Right cardiac atrium (tissue), 5 donors: ENCODE measurements at places on chromosomes 11 and 22.
A peak's percentile ranks its signal among the peaks of the same experiment; 100 is the strongest.

DNA sequence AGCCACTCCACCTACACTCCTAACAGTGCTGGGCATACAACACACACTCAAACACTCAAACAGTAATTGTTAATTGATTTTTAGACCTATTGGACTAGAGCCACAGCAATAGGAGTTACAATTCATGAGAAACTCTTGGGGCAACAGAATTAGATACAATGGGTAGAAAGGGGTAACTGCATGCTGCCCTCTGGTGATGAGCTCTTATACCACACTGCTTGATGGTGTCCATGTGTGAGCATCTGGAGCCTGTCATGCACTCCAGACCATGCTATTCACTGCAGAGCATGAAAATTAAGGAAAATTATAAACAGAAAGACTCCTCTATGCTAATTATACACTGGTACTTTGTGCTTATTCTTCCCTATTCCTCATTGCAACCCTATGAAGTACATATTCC, 975.5 kb upstream of the CCDC90B start:
- no peak for DNase-seq

GRCh38 chr11:126587541-126587940, 232.1 kb downstream of the ST3GAL4 start:
- no peak for DNase-seq

- DNase-seq: no peak
Measured at GRCh38 chr22:46788441-46789172, 26.2 kb downstream of the TBC1D22A start.

DNA sequence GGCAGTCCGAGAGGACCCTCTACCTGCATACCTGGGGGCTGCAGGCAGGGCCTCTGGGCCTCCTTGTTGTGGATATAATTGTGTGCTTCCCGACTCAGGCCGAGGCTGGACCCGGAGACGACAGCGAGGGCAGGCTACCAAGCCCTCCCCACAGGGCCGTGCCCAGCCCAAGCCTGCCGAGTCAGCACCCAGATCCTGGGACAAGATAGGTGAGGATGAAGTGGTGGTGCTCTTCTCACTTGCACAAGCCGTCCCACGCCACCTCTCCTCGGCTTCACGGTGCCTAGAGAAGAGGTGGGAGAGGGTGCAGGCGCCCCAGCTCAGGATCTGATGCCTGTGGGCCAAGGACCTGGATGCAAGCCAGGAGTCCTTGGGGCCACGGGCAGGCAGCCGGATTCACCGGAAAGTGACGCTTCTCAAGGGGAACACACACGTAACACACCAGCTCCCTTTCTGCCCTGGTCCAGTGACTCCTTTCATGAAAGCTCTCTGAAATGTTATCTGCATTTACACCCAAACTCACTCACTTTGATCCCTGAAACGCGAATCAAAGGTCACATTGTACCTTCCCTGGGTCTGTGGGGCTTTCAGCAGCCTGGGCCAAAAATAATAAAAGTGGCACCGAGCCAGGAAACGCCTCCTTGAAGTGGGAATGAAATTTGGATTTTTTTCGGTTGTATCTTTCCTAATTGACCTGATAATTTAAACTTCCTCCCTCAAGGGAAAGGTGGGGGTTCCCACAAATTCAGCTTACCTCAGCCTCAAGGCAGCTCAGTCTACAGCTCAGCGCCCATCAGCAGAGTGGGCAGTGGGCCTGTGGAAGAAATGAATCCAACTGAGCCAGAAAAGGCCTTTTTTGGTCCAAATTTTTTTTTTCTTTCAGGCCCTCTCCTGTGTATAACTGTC, 1.1 kb upstream of the GNB1L start:
- DNase-seq: peak; percentile 82

GRCh38 chr11:78223320-78223954, 34.7 kb downstream of the USP35 start:
- no peak for DNase-seq

GRCh38 chr11:114172055-114172861, 112.7 kb downstream of the ZBTB16 start:
- no peak for DNase-seq

- DNase-seq: no peak
Measured at GRCh38 chr11:88410056-88410455, 72.5 kb upstream of the CTSC start.

GRCh38 chr22:20128902-20129746, 2.5 kb upstream of the ZDHHC8 start:
- DNase-seq: no peak

DNA sequence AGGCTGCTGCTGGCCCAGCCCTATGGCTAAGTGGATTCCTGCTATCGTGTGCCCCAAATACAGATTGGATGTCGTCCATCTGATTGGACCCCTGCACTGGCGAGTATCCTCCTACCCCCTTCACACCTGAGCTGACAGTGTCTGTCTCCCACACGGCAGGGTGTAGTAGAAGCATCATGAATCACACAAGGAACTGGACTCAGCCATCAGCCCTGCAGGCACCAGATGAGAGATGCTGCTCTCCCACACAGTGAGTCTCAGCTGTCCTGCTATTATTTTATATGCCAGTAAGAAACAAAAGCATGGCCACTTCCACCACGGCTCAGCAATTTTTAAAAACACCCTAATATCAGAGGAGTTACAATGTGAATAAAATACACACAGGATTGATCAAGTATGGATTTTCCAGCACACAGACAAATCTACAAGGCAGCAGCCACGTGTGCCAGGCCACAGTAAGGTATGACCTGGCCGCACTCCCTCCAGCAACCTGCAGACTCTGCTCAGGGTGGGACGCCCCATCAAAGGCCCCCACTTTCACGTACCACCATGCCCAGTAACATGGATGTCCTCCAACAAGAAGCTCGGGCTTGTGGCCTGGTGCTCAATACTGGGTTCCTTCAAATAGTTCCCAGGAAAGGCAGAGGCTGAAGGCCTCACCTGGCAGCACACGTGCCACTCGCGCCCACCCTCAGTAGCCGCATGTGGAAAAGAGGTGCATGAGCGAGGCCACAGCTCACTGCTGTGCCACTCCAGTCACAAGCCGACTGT, 16.4 kb upstream of the SLC25A1 start:
- no peak for DNase-seq
